ENCODE measurements at places on chromosomes 7 and 10.
A peak's percentile ranks its signal among the peaks of the same experiment; 100 is the strongest.

GRCh38 chr7:157612664-157613561 lies 276.1 kb downstream of the DNAJB6 start:
- DNase-seq, result peak; percentile 71

DNA sequence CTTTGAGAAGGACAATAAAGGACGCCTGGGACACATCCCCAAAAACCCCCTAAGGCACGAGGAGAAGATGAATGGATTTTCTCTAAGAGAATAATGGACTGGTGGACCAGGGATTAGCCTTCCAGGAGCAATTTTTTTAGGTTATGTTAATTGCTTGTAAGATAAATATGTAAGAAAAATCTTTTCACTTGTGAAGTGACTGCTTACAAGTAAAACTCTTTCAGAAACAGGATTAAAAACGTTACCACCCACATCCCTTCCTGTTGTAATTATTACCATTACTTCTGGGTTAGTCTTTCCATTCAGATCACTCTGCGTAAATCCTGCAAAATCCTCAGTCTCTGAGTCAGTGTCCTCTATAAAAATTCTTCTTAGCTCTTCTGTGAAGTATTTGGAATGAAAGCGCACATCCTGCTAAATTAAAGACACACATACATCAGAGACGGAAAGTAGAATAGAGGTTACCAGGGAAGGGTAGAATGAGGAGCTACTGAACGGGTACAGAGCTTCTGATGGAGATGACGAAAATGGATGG lies 34.3 kb downstream of the CDCA7L start:
- no peak for DNase-seq

DNA sequence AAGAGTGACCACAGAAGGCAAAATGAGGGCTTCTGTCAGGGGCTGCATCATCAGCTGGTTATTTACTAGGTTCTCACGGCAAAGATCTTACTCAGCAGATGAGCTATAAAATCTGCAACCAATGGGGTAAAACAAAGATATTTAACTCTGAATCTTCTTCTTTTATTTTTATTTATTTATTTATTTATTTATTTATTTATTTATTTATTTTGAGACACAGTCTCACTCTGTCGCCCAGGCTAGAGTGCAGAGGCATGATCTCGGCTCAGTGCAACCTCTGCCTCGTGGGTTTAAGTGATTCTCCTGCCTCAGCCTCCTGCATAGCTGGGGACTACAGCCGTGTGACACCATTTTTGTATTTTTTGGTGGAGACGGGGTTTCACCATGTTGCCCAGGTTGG lies 11.3 kb downstream of the C10orf143 start:
- no peak for DNase-seq

DNA sequence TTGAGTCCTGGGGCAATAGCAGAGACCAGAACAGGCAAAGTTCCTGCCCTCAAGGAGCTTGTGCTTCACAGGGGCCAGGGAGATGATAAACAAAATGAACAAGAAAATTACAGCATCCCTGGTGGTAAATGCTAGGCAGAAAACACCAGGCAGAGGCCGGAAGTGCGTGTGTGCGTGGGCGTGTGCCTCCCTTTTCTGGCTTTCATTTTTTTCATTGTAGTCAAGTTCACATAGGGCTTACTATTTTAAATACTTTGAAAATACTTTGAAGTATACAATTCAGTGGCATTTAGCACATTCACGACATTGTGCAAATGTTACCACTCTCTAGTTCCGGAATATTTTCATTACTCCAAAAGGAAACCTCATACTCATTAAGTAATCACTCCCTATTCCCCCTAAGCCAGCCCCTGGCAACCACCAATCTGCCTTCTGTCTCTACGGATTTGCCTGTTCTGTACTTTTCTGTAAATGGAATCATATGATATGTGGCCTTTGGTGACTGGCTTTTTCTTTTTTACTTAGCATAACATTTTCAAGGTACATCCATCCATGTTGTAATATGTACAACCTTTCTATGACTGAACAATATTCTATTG lies 88.1 kb upstream of the PDCD4 start:
- peak; percentile 79 for DNase-seq

GRCh38 chr7:156655983-156656382 lies 15.4 kb downstream of the RNF32 start:
- no peak for DNase-seq

DNA sequence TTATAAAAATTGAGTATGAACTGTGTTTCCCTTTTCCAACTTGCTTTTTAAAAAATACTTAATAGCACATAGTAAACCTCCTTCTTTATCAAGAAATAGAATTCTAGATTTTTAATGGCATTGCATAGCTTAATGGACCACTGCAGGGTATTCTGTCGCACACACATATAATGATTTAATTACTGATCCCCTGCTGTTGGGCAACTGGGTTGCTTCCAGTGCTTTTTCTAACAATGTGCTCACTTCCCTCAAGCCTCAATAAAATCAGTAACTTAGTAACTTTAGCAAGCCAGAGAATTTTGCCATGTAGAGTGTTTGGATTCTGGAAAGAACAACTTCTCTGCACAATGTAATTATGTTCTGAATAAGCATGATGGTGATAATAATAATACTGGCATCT lies 49.1 kb upstream of the PDLIM1 start:
- no peak for DNase-seq

DNA sequence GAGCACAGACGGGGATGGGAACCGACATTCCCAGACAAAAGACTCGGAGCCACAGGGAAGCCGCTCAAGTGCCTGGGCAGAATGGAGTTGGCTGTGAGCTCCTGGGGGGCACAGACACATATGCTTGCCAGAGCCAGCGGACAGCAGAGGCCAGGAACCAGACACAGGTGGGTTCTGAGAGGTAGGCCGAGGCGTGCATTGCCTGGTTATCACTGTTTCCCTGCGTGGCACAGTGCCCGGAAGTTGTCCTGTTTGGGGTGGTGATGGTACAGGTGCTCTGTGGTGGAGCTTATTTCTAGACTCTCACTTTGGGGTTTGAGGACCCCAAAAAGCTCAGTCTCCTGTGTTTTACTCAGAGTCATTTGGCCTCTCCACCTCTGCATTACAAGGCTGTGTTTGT lies 2.5 kb downstream of the PALD1 start:
- no peak for DNase-seq

GRCh38 chr10:78224602-78225001 lies 190.9 kb downstream of the RPS24 start:
- no peak for DNase-seq

DNA sequence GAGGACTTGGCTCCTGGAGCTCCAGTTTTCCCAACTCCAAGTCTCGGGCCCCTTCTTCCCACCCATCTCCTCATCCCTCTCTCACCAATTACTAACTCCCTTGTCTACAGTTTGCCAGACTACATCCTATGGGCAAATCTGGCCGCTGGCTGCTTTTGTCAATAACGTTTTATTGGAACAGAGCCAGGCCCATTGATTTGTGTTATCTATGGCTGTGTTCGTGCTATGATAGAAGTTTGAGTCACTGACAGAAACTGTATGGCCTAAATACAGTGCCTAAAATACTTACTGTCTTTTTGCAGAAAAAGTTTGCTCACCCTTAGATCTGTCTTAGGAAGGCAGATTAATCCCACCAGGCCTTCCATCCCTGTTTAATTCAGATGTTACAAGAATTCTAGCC lies 71.3 kb downstream of the PIP4K2A start:
- no peak for DNase-seq

- DNase-seq, result no peak
Observed at GRCh38 chr7:252981-253380, 37.0 kb upstream of the FOXL3 start.

DNA sequence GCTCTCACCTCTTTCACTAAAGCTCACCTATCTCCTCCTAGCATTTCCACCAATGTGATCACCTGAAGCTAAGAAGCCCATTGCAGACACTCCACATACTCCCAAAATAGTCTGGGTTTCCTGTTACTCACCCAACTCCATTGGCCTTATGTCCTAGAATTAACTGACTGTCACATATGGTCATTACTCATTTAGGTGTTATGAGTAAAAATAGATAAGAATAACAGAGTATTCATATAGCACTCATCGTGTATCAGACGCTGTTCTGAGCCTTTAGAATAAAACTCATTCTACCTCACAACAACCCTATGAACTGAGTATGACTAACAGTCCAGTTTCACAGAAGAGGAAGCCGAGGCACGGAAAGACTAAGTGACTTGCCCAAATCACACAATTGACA lies 174.2 kb upstream of the NPVF start:
- no peak for DNase-seq

DNA sequence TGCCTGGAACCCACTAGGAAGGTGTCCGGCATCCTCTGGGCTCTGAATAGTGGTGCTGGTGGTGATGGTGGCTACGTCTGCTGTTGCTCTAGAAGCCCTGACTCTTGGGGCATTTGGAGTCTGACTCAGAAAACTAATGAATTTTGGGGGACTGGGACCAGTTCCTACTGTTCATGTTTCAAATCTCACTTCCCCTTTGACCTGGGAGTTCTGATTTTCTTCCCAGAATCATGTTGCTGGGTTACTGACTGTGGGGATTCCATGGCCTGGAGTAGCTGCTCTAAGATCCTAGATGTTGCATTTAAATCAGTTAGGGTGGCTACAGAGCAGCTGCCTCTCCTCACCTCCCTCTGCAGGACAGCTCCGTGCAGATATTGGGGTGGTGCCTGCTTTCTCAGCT lies 3.2 kb downstream of the TSPAN33 start:
- no peak for DNase-seq

- no peak for DNase-seq
Observed at GRCh38 chr10:133377025-133377817, 1.8 kb upstream of the PAOX start.

DNA sequence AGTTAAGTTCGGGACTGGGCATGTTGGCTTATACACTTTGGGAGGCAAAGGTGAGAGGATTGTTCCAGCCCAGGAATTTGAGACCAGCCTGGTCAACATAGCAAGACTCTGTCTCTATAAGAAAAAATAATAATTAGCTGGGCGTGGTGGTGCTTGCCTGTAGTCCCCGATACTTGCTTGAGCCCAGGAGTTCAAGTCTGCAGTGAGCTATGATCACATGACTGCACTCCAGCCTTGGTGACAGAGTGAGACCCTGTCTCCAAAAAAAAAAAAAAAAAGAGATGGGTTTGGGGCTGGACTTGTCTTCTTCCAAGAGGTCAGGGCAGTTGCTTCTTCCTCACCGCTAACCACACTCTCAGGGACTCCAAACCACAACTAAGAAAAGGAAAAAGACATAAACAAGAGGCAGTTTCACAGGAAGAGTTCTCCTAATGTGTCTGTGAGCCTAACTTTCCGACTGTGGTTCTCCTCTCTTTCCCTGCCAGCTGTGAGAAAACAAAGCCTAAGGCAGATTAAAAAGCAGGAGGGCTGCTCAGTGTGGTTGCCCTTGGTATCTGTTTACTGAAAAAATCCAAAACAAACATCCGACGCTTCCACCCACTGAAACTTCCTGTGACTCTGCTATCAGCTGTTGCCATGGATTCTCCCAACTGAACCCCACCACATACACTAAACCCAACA lies 2.4 kb upstream of the SERPINE1 start:
- no peak for DNase-seq

- DNase-seq, result peak; percentile 33
Observed at GRCh38 chr7:74230446-74231231, 20.8 kb downstream of the LAT2 start.

GRCh38 chr7:40197527-40197926 lies 62.7 kb downstream of the SUGCT start:
- no peak for DNase-seq

DNA sequence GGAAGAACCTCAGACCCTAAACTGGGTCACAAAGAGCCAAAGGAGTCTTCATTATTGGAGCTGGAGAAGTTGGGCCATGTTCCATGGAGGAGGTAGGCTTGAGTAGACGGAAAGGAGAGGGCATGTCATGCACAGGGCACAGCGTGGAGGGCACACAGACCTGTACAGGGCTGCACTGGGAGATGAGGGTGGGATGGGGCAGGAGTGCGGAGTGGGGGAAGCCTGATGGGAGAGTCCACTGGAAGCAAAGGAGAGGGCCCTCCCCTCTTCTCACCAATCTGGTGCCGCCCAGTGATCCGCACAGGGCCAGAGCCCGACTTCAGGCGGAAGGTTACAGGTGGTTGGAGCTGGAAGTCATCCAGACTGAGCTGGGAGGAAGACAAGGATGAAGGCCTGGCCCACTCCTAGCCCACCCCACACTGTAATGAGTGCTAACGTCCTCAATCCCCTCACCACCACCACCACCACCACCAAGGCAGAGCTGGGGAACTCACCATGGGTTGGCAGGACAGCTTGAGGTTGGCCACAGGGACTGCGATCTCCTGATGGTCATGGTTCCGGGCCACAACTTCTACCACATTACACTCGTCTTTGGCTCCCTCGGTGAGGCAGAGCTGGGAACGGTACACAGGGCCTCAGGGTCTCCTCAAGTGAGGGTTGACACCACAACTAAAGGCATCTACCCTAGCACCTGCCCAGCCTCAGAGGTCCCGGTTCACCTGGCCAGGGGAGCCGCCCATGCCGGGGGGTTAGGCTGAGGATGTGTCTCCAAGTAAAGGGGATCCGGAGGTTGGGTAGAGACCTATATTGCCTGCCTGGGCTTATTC lies 1.0 kb downstream of the NPM3 start:
- no peak for DNase-seq

- no peak for DNase-seq
Observed at GRCh38 chr7:68971634-68972340, 626.5 kb upstream of the AUTS2 start.

DNA sequence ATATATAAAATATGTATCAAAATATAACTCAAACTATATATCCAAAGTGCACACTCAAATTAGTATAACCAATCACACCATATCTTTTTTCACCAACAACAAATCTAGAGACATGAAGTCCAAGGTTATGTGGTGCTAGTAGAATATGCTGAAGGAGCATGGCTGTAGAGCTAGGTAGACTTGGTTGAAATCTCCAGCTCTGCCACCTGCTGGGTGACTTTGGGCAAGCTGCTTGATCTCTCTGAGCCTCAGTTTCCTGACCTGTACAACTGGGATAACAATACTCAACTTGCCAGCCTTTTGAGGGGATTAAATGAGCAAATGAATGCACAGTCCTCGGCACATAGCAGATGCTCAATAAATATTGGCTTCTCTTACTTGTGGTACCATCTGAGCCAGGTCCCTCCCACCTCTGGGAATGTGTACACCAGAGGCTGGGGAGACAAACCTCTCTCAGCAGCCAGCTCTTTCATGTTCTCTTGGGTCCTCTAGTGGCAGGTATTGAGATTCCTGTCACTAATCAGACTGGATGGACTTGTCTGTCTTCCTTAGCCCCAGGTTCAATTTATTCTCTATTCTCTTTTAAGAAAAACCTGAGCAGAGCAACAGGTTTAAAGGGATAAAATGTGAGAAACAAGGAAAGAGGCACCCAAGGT lies 94.3 kb upstream of the PDE1C start:
- no peak for DNase-seq

DNA sequence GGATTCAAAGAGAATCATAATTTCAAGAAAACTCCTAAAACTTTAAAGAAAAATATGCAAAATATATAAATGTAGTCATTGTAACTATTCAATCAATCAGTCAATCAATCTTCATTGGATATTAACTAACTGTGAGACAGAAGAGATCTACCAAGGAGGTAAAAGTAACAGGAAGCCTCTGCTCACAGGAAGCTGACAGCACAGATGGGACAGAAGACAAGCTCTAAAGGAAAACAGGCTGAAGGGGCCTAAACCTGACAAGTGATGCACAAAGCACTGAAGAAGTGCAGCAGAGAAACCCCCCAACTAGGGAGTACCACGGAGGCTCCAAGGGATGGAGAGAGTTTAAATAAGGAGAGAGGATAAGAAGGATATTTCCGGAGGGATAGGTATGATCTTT lies 173.0 kb downstream of the SKAP2 start:
- DNase-seq, result no peak

- DNase-seq, result no peak
Observed at GRCh38 chr7:133931053-133931452, 196.1 kb upstream of the LRGUK start.

Data from CD4-positive, alpha-beta T cell treated with Interferon gamma for 1 hour (primary cell).